ENCODE measurements at places on chromosomes 1 and 21.

- DNase-seq, result no peak
These were observed 49.8 kb downstream of the LYPLAL1 start for GRCh38 chr1:219223496-219223895.

- DNase-seq, result no peak
These were observed 271.6 kb upstream of the KAZN start for GRCh38 chr1:14326857-14327256.

DNA sequence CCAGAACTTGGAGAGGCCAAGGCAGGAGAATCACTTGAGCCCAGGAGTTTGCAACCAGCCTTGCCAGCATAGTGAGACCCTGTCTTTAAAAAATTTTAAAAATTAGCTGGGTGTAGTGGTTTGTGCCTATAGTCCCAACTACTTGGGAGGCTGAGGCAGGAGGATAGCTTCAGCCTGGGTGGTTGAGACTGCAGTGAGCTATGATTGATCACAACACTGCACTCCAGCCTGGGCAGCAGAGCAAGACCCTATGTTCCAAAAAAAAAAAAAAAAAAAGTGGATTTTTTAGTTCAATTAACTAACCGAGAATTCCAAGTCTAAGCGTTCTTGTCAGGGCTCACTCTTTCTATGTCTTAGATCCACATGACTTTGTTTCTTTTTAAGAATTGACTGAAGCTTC is 130.3 kb upstream of the NRIP1 start:
- no peak for DNase-seq

GRCh38 chr21:38359835-38360234 is 103.0 kb downstream of the KCNJ15 start:
- DNase-seq, result no peak

- DNase-seq, result no peak
These were observed 7.4 kb upstream of the IRF2BP2 start for GRCh38 chr1:234617131-234617985.

- no peak for DNase-seq
These were observed 86.6 kb upstream of the DPH5 start for GRCh38 chr1:101112051-101112780.

DNA sequence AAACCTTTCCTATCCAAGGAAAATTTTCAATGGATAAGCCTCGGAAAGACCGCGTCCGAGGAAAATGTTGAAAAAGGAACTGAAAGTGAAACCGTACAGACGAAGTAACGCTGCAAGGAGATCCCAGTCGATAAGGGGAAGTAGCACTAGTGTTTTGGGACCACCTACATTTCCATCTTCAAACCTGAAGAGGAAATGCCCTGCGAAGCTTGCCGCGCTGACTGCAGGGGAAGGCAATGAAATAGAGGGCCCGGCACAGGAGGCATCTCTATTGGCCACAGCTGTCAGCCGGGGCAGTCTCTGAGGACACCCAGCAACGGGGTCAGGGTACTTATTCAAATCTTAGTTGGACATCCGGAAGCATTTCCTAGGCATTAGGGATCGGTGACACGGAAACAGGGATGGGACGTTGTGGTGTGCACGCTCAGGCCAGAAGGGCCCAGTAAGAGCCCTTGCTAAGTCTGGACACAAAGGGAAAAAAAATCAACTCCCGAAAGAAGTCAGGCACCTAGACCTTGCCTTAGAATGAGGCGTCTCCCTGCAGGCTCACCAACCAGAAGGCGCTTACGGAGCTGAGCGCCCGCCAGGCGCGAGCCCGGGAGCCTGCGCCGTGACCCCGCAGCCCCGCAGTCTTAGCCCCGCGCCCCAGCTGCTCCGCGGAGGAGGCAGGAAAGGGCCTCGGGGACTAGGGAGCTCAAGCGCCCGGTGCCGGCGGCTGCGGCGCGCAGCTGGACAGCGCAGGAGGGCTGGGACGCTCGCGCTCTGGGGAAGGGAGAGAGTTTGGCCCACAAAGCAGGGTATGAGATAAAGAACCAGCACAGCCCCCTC is 655 bp downstream of the USF1 start:
- peak; percentile 83 for DNase-seq

GRCh38 chr1:110086961-110087360 is 16.5 kb upstream of the ALX3 start:
- DNase-seq, result no peak

GRCh38 chr1:30971496-30971895 is 62.9 kb upstream of the SDC3 start:
- DNase-seq, result no peak

- DNase-seq, result no peak
These were observed 10.0 kb downstream of the UMODL1 start for GRCh38 chr21:42081138-42081537.

- no peak for DNase-seq
These were observed 32.6 kb downstream of the GIPC2 start for GRCh38 chr1:78078358-78078757.

DNA sequence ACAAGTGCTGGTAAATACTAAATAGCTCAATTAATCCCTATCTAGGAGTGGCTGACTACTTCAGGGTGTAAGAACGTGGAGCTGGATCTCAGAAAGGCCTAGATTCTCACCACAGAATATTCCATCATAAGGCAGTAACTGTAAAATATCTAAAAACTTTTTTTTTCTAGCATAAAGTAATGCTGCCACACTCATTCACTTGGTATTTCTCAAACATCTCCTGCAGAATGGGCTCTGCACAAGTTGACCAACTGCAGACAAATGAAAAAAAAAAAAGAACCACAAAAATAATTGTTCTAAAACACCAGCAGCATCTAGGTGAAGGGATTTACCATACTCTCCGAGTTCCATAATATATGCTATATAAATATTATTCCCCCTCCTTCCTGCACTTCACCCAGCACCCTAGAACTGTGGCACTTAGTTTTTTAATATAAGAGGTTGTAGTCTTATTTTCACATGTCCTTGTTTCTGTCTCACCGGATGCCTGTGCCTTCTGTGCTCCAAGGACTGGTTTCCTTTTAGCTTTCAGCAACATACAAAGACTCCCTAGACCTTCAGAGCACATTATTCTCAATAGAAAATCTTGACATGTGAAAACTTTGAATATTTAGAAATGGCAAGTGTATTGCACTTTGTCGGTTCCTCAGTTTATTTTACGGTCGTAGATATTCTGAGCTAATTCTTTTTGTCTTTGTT is 8.9 kb downstream of the VSIG8 start:
- no peak for DNase-seq

DNA sequence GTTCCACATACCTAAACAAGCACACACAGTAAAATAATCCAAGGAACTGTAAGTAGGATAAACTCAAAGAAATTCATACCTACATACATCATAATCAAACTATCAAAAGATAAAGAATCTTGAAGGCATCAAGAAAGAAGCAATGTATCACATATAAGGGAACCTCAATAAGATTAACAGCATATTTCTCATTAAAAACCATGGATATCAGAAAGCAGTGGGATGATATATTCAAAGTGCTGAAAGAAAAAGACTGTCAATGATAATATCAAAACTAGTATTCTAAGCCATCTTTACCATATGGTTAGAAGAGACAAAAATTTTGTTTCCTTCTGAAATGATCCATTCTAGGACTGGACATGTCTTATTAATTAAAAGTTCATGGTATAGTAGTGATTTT is 37.1 kb upstream of the ADAM30 start:
- no peak for DNase-seq

- DNase-seq, result no peak
These were observed 137.6 kb downstream of the ZMYM4 start for GRCh38 chr1:35406103-35406502.

DNA sequence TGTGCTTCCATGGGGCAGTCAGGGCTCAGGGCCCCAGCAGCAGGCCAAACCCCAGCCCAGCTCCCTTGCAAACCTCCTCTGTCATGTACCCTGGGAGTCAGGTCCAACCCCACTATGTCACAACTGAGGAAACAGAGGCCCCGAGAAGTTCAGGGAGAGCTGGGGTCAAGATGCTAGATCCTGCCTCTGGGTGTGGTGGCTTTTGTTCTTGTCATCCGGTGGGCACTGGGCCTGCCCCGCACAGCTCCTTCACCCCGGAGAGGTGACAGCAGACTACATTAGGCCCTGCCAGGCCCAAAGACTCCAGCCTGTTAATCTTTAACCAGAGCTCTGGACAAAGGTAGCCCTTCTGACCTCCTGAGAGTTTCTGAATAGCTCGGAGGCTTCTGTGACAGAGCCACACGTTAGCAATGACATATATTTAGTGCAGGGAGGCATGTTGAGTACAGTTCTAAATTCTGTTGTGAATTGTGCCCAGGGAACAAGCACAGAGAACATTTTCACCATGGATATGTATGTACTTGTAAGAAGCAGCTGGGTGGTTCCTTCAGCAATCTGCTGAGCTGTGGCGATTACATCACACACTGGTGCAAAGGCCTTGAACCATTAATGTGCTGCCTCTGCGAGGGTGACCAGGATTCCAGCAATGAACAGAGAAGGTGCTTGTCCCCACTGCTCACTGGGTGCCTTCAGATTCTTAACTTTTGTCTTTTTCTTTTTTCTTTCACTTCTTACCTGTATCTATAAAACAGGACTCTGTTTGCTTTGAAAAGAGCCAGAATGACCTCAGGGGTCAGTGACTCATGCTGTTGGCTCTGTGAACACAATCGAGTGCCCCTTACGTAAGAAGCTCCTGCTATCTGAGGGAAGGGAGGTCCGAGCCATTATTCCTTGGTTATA is 102.8 kb downstream of the RHOU start:
- no peak for DNase-seq

- no peak for DNase-seq
These were observed 34.1 kb downstream of the SOAT1 start for GRCh38 chr1:179327679-179328078.

- no peak for DNase-seq
These were observed 22.1 kb upstream of the JUN start for GRCh38 chr1:58805716-58806571.

Measured in caudate nucleus (tissue), 63 donors.